GM23248 (cell line): ENCODE measurements at places on chromosomes 13 and 19. TPM values are rescaled to one million over a fixed set of nuclear protein-coding genes. Genes with fewer than 3 reads are reported as not detected.

TEAD2 gene
- total RNA-seq, result 13.9 and 18.7 TPM in 2 replicates

C2CD4C gene
- total RNA-seq, result 0.32 TPM in 1 of 2 replicates, not detected in the other

PPM1N gene
- 0.32 TPM in 1 of 2 replicates, not detected in the other for total RNA-seq

FCER2 gene
- not detected in 2 replicates for total RNA-seq

MISP3 gene
- total RNA-seq, result 1.3 TPM in 1 of 2 replicates, not detected in the other

PLIN5 gene
- not detected in 2 replicates for total RNA-seq

DNA sequence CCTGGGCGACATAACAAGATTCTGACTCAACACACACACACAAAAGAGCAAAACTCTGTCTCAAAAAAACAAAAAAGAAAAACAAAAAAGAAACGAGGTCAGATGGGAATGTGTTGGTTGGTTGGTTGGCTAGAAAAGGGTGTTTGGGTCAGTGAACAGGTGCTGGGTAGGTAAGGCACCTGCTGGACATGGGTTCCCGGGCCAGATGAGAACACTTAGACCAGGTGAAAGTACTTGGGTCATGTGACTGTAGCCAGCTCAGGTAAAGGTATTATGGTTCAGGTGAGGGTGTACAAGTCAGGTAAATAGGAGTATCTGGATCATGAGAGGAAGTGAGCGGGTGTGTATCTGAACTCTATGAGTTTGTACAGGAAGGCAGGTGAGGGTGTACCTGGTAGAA lies 14.5 kb upstream of the ZNF414 start:
- no peaks in the 10 kb centered on the region for H3K4me1 ChIP-seq
- no peaks in the 10 kb centered on the region for H3K36me3 ChIP-seq
- no peaks in the 10 kb centered on the region for H3K27me3 ChIP-seq
- H3K27ac ChIP-seq, result no peak overlapping the region
- no peak overlapping the region for H3K4me3 ChIP-seq

GRCh38 chr19:35545855-35546381 lies 492 bp downstream of the TMEM147 start:
- H3K4me1 ChIP-seq, result no peaks in the 10 kb centered on the region
- peak; percentile 64 for DNase-seq
- H3K27me3 ChIP-seq, result no peaks in the 10 kb centered on the region
- no peaks in the 10 kb centered on the region for H3K36me3 ChIP-seq
- peak overlapping the region; percentile 46 for H3K27ac ChIP-seq
- H3K4me3 ChIP-seq, result peak overlapping the region; percentile 90

GRCh38 chr13:112174476-112175110 lies 107.6 kb downstream of the SOX1 start:
- no peak for DNase-seq
- no peaks in the 10 kb centered on the region for H3K27me3 ChIP-seq
- no peaks in the 10 kb centered on the region for H3K36me3 ChIP-seq
- no peak overlapping the region for H3K27ac ChIP-seq
- H3K4me1 ChIP-seq, result no peaks in the 10 kb centered on the region

- H3K4me1 ChIP-seq, result no peaks in the 10 kb centered on the region
- H3K27me3 ChIP-seq, result peaks cover 12% of the 10 kb centered on the region
- H3K27ac ChIP-seq, result no peak overlapping the region
These were observed 727.7 kb downstream of the UQCRFS1 start for GRCh38 chr19:28485292-28485691.

DNA sequence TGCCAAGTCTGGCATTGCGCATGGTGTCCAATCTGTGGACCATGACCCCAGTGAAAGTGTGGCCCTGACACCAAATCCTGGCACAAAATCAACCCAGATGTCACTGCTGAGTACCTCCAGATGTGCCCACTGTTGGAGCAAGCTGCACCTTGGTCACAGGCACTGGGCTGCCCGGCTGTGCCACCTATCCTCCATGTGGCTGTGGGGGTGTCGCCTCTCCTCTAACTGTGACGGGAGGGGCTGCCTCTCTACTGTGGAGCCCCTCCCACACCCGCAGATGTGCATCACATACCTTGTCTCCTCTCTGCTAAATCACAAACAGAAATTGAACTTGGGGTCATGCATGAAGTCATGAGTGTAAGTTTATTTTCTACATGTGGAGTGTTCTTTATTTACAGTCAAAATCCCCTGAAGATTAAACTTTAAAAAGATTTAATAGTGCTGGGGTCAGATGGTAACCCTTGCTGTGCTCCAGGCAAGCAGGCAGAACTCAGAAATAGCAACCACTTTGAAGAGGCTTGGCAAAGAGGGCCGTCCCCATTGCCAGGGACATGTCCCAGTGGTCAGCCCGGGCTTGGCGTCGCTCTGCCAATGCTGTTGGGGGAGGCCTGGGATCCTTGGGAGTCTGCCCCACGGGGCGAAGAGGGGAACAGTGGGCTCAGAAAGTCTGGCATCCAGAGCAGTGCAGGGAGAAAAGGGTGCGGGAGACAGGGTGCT lies 46.4 kb upstream of the ZNF536 start:
- no peaks in the 10 kb centered on the region for H3K27me3 ChIP-seq
- no peaks in the 10 kb centered on the region for H3K36me3 ChIP-seq
- no peak overlapping the region for H3K27ac ChIP-seq
- no peaks in the 10 kb centered on the region for H3K4me1 ChIP-seq
- no peak for DNase-seq
- H3K4me3 ChIP-seq, result no peak overlapping the region

DNA sequence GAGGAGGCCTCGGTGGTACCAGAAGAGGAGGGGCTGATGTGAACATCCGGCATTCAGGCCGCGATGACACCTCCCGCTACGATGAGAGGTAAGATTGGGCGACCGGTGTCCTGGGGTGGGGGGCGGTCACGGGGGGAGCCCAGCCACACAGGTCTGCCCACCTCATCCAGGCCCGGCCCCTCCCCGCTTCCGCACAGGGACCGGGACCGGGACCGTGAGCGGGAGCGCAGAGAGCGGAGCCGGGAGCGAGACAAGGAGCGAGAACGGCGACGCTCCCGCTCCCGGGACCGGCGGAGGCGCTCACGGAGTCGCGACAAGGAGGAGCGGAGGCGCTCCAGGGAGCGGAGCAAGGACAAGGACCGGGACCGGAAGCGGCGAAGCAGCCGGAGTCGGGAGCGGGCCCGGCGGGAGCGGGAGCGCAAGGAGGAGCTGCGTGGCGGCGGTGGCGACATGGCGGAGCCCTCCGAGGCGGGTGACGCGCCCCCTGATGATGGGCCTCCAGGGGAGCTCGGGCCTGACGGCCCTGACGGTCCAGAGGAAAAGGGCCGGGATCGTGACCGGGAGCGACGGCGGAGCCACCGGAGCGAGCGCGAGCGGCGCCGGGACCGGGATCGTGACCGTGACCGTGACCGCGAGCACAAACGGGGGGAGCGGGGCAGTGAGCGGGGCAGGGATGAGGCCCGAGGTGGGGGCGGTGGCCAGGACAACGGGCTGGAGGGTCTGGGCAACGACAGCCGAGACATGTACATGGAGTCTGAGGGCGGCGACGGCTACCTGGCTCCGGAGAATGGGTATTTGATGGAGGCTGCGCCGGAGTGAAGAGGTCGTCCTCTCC lies 6.3 kb upstream of the LIN7B start:
- peaks cover 13% of the 10 kb centered on the region for H3K4me1 ChIP-seq
- no peak overlapping the region for H3K4me3 ChIP-seq
- no peak overlapping the region for H3K27ac ChIP-seq
- H3K36me3 ChIP-seq, result peaks cover 28% of the 10 kb centered on the region; the same call in 1 of the 2 replicates
- no peaks in the 10 kb centered on the region for H3K27me3 ChIP-seq
- DNase-seq, result no peak

DNA sequence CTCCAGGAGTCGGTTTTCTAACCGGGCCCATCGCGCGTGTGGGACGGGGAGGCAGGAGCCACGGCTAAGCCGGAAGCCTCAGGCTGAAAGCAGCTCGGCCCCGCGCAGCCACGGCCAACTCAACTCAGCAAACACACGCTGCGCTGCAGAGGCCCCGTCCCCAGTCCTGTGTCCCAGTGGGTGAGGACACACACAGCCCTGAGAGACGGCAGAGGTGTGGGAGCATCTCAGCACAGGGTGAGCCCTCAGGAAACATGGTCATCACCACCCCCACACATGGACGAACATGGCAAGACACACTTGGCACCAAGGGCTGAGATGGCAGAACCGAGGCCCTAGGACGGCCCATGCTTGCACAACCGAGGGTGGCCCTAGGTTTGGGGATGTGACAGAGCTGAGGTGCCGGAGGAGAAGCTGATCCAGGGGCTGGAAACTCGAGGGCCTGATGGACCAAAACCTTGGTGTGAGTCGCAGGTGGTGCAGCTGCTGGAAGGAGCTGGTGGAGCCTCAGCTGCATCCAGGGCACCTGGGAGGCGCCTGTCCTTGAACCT lies 29.0 kb upstream of the C13orf46 start:
- no peaks in the 10 kb centered on the region for H3K4me1 ChIP-seq
- H3K27ac ChIP-seq, result no peak overlapping the region
- no peak overlapping the region for H3K4me3 ChIP-seq

- no peak for DNase-seq
- no peak overlapping the region for H3K27ac ChIP-seq
- peaks cover 8% of the 10 kb centered on the region; the same call in 1 of the 2 replicates for H3K4me1 ChIP-seq
- no peaks in the 10 kb centered on the region for H3K36me3 ChIP-seq
- no peaks in the 10 kb centered on the region for H3K27me3 ChIP-seq
These were observed 18.0 kb upstream of the C1QTNF9B start for GRCh38 chr13:23915308-23915707.

DNA sequence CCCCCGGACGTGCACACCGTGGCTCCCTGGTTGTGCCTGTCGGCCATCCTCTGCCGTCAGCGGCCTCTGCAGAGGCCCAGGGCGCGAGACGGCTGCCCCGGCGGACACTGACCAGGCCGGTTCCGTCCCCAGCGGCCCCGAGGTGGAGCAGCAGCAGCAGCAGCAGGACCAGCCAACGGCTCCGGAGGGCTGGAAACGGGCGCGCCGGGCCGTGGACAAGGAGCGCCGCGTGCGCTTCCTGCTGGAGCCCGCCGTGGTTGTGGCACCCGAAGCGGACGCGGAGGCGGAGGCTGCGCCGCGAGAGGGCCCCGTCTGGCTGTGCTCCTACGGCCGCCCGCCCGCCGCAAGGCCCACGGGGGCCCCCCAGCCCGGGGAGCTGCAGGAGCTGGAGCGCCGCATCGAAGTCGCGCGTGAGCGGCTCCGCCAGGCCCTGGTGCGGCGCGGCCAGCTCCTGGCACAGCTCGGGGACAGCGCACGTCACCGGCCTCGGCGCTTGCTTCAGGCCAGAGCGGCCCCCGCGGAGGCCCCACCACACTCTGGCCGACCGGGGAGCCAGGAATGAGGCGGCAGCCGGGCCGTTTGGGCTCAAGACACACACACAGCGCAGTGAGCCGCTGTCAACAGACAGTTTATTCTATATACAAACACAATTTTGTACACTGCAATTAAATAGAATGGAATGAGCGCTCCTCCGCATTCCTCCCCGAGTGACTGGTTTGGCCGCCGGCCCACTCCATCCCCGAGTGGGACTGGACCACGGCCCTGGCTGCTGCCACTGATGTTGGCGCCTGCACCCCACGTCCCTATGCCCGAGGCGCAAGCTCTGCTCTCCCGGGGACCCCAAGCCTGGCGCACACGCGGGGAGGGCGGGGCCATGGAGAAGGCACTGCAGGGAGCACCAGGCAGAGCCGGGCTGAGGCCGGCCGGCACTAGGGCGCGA lies 9.1 kb downstream of the GRIN3B start:
- no peaks in the 10 kb centered on the region for H3K36me3 ChIP-seq
- peak; percentile 30 for DNase-seq
- H3K4me3 ChIP-seq, result no peak overlapping the region
- no peaks in the 10 kb centered on the region for H3K27me3 ChIP-seq
- no peak overlapping the region for H3K27ac ChIP-seq

DNA sequence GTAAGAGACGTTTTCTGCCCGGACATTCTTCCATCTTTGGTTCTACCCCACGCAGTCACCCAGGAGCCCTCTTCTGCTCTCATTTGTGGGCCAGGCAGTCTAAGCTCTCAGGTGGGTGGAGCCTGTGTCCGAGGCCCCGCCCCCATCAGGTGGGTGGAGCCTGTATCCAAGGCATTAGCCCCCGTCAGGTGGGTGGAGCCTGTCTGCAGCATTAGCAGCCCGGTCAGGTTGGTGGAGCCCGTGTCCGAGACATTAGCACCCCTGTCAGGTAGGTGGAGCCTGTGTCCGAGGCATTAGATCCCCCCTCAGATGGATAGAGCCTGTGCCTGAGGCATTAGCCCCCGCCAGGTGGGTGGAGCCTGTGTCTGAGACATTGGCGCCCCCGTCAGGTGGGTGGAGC lies 45.5 kb upstream of the C13orf46 start:
- no peak overlapping the region for H3K4me3 ChIP-seq
- peaks cover 13% of the 10 kb centered on the region; the same call in 1 of the 2 replicates for H3K36me3 ChIP-seq
- no peak overlapping the region for H3K27ac ChIP-seq
- no peaks in the 10 kb centered on the region for H3K27me3 ChIP-seq

DNA sequence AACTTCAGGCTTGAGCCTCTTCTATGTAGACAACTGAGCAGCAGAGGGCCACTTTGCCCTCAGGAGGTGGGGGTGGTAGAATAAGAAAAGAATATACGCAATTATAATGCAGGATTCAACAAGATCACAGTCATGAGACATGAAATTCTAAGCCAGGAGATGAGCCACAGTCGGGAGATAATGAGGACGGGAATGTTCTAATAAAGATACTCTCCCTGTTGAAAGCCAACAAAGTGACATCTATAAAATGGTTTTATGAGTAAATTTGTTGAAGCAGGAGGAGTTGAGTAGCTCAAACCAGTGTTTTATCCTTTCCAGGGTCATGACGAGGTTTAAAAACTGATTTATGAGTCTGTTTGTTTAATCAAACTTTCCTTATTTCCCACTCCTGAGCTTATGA lies 152.0 kb upstream of the SERP2 start:
- H3K27me3 ChIP-seq, result no peaks in the 10 kb centered on the region
- no peaks in the 10 kb centered on the region for H3K36me3 ChIP-seq
- no peak for DNase-seq
- H3K27ac ChIP-seq, result no peak overlapping the region

DNA sequence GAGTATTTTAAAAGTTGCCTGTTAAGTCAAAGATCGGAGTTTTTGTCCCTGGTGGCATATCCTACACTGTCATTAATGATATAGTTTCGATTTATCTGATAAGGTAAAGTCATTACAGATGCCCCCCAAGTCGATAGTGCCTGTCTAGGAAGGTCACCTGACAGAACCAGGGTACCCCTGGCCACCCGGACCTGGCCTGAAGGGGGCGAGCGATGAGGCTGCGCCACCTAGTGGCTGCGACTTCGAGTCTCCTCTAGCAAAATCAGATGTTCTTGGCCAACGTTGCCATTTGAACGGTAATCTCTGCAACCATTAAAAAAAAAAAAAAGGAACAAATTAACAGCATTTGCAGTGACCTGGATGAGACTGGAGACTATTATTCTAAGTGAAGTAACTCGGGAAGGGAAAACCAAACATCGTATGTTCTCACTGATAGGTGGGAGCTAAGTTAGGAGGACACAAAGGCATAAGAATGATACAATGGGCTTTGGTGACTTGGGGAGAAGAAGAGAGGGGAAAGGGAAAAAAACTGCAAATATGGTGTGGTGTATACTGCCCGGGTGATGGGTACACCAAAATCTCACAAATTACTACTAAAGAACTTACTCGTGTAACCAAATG lies 565.1 kb downstream of the LIG4 start:
- no peak overlapping the region for H3K27ac ChIP-seq
- H3K36me3 ChIP-seq, result no peaks in the 10 kb centered on the region
- H3K4me1 ChIP-seq, result no peaks in the 10 kb centered on the region
- peak; percentile 77 for DNase-seq
- no peak overlapping the region for H3K4me3 ChIP-seq
- no peaks in the 10 kb centered on the region for H3K27me3 ChIP-seq

GRCh38 chr13:109336730-109337129 lies 449.7 kb downstream of the IRS2 start:
- peak overlapping the region; percentile 19 for H3K27ac ChIP-seq
- H3K27me3 ChIP-seq, result no peaks in the 10 kb centered on the region
- peak; percentile 76 for DNase-seq
- no peaks in the 10 kb centered on the region for H3K36me3 ChIP-seq
- peaks cover 22% of the 10 kb centered on the region for H3K4me1 ChIP-seq
